ENCODE measurements at places on chromosomes 6 and 20.

DNA sequence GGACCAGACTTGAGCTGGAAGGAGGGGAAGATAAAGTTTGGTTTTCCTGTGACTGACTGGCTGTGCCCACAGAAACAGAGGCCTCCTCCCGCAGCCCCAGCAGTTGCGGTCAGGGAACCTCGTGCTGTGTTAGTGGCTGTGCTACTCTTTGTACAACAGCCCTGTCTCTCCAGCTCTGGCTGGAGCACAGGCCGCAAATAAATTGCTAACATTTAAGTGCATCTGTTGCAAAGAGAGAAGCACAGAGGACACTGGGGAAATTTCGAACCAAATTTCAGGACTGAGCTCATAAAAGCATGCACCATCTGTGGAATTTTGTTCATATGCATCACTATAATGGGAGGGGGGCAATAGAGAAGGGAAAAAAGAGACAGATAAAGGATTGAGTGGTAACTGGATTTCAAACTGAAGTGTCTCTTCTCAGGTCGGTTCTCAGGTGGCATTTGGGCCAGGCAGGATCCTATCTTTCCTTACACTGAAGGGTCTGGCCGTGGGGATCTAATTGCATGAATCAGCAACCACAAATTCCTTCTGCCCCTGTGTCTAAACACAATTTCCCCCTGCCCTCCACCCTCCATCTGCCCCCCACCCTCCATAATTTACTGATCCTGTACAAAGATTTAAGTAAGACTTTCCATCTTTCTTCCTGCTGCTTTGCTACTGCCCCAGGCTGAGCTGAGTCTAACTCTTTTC lies 88.9 kb upstream of the ATXN1 start:
- DNase-seq, result no peak

GRCh38 chr6:68296126-68296525 lies 339.0 kb upstream of the ADGRB3 start:
- no peak for DNase-seq

DNA sequence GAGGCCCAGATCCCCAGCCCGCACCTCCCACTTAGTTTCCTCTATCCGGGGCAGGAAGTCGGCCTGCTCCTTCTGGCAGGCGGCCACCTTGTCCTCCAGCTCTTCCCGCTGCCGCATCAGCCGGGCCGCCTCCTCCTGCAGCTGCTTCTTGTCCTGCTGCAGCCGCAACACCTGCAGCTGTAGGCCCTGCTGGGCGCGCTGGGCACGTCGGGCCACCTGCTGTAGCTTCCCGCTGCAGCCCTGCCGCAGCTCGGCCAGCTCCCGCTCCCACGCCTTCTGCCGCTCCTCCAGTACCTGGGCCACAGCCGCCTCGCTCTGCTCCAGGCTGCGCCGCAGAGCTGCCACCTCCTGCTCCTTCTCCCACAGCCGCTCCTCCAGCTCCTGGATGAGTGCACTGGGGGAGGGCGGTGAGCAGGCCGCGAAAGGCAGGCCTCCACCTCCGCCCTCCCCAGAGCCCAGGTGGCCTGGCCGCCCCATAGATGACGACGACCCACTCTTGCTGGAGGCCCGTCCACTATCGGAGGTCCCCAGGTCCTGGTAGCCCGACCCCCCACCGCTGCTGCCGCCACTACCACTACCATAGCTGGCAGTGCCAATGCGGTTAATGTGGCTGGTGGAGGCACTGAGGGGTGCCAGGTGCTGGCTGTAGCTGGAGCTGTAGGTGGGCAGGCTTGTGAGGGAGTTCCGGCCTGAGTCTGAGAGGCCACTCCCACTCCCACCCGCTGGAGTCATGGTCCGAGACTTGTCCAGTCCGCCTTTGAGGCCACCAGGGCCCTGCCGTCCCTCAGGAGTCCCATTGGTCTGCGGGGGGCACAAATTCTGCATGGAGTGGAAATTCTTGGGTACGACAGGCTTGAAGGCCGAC lies 6.0 kb upstream of the FASTKD5 start:
- DNase-seq, result no peak

DNA sequence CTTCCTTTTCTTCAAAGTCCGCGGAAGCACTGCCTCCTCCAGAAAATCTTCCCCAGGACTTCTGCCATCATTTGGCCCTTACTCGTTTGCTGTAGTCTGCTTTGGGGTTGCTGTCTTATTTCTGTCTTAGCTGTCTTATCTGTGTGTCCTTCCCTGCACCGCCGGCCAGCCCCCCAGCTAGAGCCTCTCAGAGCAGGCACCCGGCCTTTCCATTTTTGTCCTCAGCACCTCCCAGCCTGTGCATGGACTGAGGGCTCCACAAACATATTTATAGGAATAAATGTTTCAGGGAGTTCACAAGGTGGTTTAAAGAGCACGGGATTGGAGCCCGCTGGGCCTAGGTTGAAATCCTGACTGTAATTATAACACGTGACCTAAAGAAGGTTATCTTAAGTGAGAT lies 8.1 kb downstream of the GLP1R start:
- DNase-seq, result no peak

GRCh38 chr6:54018722-54019121 lies 92.5 kb upstream of the MLIP start:
- no peak for DNase-seq

DNA sequence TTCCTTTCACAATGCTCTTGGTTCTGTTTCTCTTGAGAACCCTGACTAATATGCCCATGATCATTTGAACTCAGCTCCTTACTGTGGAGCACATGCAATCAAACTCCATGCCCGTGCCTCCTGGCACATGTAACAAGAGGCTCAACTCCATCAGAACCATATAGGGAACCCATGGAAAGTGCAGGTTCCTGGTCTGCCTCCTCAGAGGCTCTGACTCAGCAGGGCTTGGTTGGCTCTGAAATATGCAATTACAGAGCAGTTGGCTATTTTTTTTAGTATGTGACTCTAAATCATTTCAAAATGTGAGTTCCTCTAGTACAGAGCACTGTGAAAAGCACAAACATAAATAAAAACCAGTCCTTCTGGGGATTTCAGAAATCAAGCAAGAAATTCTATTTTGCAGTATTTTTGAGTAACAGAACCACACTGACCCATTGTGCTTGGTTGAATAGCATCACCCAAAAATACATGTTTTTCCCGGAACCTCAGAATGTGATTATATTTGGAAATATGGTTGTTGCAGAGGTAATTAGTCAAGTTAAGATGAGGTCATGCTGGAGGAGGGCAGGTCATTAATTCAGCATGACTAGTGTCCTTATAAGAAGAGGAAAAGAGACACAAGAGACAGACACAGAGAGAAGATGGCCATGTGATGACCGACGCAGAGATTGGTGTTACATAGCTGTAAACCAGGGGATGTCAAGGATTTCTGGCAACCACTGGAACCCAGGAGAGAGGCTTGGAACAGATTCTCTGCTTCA lies 13.2 kb upstream of the MAP3K4 start:
- no peak for DNase-seq

DNA sequence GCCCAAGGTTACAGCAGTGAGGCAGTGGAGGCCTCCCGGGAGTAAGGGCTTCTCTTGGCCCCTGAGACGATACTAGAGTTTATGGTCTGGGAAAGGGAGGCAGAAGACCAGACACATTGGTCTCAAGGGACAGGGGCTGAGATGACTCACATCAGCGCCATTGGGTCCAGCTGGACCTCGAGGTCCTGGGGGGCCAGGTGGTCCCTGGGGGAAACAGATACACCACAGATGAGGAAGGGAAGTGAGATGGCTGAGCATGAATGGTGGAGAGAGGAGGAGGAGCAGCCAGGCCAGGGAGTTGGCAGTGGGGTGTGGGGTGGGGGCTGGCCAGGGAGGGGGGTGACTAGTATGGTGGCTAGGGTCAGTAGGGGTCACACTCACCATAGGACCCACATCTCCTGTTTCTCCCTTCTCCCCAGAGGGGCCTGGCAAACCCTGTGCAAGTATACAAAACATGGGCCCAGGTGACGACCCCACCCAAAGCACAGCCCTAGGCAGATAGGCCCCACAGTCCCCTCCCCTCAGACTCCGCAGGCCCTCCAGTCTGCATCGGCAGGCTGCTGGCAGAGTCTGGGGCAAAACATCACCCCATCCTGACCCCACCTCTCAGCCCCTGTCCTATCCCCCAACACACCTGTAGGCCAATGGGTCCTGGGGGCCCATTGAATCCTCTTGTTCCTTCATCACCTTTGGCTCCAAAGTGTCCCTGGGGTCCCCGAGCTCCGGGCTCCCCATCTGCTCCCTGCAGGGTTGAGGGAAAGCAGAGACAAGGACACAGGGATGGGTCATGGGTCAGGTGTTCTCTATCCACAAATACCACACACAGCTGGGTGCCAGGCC lies 21.9 kb downstream of the COL11A2 start:
- peak; percentile 57 for DNase-seq

DNA sequence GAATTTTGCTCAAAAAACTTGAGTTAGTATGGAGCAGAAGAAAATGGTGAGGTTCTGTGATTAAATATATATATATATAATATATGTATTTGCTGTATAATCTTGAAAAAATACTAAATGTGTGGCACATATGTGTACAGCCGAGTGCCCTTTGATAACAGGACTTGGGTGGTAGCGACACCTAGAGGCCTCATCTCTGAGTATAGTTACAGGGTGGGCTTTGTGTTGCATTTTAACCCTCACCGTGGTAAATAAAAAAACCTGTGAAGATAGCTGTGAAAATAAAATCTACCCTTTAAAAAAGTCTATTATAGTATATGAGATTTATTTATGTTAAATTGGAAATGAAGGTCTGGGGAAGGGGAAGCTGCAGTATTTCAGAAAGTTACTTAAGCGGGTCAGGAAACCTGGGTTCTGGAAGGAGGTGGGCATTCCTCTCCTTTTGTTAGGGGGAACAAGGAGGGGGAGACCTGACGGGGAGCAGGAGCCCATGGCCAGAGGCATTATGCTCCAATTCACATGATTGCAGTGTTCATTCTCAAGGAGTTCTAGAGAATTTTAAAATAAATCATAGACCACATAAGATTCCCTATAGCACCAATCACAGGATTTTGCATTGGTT lies 82.7 kb downstream of the SH3BGRL2 start:
- DNase-seq, result no peak

- no peak for DNase-seq
Measured at GRCh38 chr20:11697055-11697454, 220.6 kb upstream of the BTBD3 start.

- no peak for DNase-seq
Measured at GRCh38 chr6:143838395-143838794, 4.7 kb upstream of the LTV1 start.

GRCh38 chr6:89027756-89028155 lies 52.8 kb upstream of the PNRC1 start:
- no peak for DNase-seq

DNA sequence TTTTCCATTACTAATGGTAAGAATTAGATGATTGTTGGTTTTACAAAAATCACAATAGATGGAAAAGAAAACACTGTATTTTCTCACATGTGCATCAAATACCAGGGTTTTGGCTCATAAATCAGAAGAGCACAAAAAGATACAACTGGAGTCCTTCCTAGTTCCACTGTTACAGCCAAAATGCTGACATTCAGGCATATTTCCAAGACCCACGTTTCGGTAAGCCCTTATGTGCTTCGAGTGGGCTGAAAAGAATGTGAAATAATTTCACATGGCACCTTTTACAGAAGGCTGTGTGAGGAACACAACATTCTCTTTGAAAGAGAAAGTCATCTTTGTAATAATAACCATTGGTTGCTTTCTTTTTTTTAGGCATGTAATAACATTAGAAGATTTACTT lies 326.7 kb upstream of the FLRT3 start:
- no peak for DNase-seq

DNA sequence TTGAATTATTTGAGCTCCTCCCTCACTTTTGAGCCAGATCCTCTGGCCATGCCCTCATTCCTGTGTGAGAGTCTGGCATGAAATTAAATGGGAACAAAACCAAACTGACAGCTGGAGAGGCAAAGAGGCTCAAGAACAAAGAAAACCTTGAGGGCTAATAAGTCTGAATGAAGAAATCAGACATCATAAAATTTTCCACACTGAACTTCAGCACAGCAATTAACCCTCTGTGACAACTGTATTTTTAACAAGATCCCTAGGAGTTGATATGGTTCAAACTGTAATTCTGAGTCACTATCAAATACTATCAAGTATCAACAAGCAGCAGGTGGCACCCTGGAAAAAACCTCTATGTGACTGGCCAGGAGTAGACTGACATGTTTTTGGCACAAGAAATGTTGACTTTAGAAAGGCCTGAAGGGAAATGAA lies 109.4 kb upstream of the EMILIN3 start:
- DNase-seq, result no peak

- no peak for DNase-seq
Measured at GRCh38 chr20:47585087-47585747, 83.5 kb downstream of the NCOA3 start.

DNA sequence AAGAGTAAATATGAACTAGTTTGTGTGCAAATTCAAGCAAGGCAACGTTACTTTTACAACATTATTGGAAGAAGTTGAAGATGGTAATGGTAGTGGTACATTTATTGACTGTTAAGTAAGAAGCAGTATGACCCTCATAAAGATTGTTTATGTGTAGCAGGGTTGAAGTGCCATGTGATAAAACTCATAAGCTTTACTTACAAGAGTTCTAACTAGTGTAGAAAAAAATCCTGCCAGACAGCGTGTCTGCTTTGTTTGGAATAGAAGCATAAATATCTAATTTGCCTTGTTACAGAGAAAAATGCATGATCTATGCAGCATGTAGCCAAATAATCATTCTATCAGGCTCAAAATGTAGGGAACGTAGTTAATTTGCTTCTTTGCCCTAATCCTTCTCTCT lies 450.8 kb upstream of the SOX4 start:
- DNase-seq, result no peak

DNA sequence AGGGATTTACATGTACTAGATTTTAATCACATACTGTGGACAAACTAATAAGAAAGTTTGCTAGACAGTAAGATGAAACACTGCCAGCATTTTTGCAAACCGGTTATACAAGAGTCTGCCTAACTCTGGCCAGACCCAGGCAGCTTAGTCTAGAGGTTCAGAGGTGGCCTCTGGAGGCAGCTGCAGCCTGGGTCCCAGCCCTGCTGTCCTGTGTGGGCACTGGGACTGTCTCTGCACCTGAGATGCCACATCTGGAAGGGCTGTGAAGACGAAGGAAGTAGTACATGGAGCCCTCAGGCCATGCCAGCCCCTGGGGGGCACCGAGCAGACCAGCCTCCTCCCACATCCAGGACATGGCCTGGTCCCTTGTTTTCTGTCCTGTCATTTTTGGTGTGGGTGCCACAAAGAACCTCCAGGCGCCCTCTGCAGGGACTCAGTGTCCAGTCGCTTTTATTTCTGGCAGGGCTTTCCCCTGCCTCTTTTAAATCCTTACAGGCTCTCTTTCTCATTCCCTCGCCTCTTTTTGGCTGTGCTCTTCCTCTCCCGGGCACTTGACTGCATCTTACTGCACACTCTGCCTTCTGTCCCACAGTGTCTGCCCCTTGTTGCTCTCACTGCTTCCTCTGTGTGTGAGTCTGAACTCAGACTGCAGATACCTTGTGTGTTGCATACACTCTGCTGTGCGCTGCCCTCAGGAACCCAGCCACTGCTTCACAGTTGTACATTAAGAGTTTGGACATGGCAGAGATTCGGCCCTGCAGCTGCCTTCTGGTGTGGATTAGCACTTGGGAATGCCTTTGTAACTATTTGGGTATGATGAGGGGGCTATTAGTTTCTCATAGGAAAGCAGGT lies 216.7 kb downstream of the ZDHHC14 start:
- DNase-seq, result peak; percentile 32

Measured in GM18507 (cell line).